ENCODE measurements at places on chromosomes 1 and 21.

- peak; percentile 45 for DNase-seq
These were observed 27.5 kb upstream of the COL9A2 start for GRCh38 chr1:40344597-40344996.

DNA sequence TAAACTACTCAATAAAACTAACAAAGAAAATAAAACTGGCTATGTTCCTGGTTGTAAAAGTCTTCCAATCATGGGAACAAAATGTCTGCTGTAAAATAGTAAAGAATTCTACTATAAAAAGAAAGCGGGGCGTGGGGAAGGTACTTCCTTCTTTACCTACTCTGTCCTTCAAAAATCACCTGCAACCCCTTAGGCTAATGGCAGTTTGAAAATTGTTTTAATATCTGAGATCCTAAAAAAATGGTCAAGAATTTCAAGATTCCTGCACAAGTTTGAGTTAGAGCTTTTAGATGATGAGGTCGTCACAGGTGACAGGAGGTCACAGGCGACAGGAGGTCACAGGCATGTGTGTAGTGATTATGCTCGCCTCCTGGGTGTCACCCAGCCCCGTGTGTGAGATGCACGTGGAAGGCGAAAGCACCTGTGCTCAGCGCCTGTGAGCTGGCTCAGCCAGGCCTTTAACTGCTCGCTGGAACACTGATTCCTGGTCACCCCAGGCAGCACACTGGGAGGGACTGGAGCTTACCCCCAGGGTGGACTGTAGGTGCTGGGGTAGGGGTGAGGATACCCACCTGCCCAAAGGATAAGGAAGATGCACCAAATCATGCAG is 18.6 kb upstream of the TMPRSS2 start:
- DNase-seq, result no peak

GRCh38 chr1:116008656-116009390 is 32.5 kb downstream of the SLC22A15 start:
- no peak for DNase-seq

- no peak for DNase-seq
These were observed 71.7 kb upstream of the GUCA2B start for GRCh38 chr1:42081475-42081874.

DNA sequence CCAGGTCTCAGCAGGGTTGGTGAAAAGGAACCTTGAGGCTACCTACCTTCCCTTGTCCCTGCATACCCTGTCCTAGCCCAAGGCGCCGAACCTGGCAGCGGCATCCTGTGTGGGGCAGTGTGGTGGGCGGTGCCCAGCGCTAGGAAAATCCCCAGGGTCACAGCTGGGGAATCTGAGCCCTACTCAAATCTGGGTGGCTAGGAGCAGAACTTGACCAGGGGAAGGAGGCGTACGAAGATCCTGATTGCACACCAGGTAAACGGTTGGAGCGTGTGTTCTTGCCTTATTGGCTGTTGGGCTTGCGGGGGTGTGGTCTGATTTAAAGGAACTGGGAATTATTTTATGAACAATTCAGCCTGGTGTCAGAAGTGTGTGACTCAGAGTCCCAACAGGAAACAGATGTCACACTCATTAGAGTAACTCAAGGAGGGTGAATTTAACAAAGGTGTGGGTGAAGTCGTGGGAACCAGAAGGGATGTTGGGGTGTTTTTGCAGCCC is 118.6 kb downstream of the LRIG2 start:
- no peak for DNase-seq

DNA sequence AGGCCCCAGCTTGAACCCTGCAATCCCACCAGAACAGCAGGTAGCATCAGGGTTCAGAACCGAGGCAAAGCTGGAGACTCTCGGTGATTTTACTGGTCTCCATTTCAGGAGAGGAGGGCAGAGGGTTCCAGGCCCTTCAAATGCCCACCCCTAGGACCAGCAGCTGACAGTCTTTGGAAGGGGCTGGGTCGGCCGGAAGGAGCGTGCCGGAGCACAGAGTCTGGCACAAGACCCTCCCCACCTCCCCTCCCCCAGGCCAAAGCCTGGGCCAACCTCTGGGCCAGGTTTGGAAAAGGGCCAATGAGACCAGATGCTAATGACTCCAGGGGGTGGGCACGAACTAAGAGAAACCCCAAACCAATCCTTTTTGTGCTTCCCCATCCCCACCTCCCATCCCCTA is 6.9 kb downstream of the FBXO2 start:
- DNase-seq, result no peak

DNA sequence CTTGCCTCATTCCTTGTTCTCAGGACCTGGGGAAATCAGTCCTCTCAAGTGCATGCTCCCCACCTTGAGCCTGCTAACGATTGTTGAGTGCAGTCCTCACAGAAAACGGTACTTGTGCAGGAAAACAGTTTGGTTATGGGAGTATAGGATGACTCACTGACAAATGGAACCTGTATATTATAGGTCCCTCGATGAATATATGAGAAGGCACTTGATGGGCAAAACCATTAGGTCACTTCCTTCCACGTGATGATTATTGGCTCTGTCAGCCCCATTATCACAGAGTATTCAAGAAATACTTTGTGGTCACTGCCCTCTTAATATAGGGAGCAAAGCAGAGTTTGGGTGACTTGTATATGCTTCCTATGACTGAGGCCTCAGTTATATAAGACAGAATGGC is 6.2 kb downstream of the CCDC17 start:
- DNase-seq, result no peak

GRCh38 chr1:237732657-237733056 is 158.1 kb downstream of the ZP4 start:
- DNase-seq, result no peak

- DNase-seq, result peak; percentile 32
These were observed 812 bp downstream of the CACHD1 start for GRCh38 chr1:64470665-64471217.

DNA sequence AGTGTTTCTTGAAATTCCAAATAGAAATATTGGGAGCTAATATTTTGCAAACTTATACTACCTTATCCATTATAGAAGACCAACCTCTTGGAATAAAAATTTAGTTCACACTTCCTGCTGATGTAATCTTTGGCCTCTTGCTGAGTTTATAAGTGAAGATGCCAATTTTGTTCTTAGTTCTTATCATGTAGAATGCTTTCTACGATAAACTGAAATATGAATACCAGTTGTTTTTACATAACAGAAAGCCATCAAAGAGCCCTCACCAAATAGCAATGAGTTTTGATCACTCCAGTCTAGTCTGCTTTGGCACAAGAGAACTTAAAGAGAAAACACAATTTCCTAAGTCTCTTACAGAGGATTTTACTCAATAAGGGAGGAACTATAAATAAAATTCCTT is 89.5 kb downstream of the DENND1B start:
- DNase-seq, result no peak

DNA sequence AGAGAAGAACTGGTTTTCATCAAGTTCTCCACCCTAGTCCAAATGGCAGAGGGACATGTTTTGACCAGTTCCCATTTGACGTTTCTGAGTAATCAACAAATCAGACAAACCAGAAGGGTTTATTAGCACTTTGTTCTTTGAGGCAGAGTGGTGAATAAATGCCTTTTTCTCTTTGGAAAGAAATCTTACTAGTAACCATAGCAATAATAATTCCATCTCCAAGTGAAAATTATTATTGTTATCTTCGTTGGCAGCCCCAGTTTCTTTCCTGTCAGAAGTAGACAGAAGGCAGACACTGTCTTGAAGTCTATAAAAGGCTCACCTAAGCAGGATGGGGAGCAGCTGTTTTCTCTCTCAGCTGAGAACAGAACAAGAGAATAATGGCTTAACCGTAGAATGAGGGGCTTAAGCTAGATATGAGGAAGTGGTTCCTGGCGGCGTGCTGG is 391.6 kb downstream of the PBX1 start:
- DNase-seq, result no peak

- DNase-seq, result no peak
These were observed 31.2 kb downstream of the SLC19A1 start for GRCh38 chr21:45511007-45511406.

DNA sequence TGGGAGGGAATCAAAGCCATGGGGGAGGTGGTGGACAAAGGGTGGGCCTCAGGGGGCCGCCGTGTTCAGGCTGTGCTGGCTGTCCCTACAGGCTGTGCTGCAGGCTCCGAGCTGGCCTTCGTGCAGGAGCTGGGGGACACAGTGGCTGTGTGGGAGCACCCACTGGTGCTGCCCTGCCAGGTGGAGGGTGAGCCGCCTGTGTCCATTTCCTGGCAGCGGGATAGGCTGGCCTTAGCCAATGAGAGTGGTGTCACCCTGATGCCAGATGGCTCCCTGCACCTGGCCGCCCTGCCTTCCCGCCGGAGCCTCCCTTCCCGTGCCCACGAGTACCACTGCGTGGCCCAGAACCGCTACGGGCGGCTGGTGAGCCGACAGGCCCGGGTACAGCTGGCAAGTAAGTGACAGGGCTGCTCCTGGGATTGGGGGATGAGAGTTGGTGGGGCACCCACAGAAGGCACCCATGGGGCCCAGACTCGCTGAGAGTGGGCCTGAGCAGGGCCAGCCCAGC is 20.2 kb downstream of the SLC27A3 start:
- no peak for DNase-seq

DNA sequence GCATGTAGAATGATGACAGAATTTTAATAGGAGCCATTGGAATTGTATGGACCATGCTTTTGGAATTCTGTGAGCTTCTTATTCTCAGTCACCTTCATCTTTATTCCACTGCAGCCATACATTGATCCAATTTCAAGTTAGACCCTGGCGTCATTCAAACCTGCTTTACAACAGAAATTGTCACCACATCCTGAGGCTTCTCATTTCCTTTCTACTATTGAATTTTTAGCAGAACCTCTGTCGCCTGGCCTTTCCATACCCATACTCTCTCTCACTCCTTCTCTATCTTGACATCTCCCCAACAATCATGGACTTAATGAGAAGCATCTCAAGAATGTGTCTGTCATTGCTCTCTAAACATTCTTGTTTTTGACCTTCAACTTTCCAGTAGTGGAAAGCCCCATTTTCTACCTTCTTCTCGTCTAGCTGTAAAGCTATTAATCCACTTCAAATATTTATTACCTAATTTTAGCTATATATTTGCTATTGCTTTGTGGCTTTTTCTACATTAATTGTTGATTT is 74.1 kb downstream of the CRB1 start:
- no peak for DNase-seq

GRCh38 chr1:186905561-186905960 is 76.8 kb downstream of the PLA2G4A start:
- DNase-seq, result no peak

DNA sequence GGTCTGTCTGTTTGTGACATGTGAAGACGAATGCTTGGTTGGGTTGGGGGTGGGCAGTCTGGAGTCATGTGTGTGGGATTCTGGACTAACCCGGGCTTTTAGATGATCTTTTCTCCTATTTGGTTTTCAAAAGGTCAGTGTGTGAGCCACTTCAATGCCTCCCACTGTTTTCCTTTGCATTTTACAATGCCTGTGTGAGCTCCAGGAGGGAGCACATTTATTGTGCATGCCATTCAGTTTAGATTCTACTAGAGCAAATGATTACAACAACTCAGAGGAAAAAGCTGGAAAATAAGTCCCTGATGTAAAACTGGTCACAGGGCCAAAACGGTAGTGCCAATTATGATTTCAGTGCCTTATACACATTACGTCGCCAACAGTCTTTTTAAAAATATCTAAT is 90.9 kb downstream of the LYPLAL1 start:
- no peak for DNase-seq

- no peak for DNase-seq
These were observed 20.4 kb upstream of the TMEM52 start for GRCh38 chr1:1939296-1940122.

- no peak for DNase-seq
These were observed 51.0 kb downstream of the PRRX1 start for GRCh38 chr1:170714938-170715337.

DNA sequence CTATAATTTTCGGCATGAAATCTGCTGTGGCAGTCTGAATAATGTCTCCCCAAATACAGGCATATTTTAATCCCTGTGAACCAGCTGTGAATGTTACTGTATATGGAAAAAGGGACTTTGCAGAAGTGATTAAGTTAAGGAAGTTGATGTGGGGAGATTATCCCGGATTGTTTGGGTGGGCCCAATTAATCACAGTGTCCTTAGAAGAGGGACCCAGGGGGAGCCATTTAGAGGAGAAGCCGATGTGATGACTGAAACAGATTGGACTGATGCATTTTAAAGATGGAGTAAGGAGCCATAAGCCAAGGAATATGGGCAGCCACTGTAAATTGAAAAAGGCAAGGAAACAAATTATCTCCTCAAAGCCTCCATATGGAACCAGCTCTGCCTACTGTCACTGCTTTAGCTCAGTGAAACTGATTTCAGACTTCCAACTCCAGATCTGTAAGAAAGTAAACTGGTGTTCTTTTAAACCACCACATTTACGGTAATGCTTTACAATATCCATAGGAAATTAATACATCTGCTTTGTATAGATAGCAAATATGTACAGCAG is 61.1 kb upstream of the GPR88 start:
- no peak for DNase-seq

DNA sequence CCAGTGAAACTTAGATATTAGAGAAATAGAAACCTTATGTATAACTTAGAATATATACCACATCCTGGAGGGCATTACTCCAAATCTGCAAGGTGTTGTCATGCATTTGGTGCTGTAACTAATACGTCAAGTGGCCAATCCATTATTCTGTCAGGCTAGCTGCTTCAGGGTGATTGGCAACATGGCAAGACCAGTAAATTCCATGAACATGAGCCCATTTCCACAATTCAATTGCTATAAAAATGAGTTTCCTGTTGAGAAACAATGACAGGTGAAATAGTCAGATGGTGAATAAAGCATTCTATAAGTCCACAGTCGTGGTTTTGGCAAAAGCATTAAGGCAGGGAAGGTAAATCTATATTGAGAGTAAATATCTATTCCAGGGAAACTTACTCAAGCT is 566.0 kb downstream of the ADGRL2 start:
- DNase-seq, result no peak

DNA sequence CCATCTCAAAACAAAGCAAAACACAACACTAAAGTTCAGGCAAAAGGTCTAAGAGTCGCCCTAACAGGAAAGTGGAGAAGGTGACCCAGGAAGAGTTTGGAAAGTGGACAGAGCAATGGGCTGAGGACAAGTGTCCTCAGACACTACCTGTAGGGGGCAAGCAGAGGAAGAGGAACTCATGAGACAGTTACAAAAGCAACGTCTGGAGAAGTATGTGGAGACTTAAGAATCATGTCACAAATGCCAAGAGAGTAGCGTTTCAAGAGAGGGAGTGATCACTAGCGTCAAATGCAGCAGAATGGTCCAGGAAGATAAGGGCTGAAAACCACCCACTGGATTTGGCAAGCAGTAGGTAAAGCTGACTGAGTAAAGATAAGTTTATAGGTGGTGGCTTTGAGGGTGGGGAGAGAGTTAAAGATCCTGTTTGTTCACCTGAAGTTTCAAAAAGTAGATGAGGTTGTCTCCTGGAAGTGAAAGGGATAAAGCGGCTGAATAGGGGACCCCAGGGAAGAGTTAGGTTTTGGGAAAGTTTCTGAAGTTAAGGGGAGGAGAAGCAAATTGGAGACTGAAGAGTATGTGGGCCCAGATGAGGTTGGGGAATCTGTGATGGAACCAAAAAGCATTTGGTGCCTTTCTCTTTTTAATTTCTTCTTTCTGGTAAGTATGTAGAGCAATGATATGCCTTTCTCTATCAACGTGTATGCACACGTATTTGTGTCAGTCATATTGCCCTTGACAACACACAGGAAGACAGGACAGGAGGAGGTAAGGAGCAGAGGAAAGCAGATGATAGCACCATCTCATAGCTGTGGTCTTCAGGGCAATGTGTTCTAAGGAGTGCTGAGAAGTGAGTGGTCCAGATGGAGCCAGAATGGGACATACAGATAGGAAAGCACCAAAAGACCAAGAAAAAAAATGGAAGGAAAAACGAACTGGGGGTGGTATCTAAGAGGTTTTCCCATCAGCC is 3.1 kb downstream of the BSDC1 start:
- DNase-seq, result no peak

Measured in stimulated activated CD8-positive, alpha-beta memory T cell treated with anti-CD3 and anti-CD28 coated beads, Interleukin-4, amount 100 ng/mL, for 48 hours (primary cell).